ENCODE measurements at places on chromosomes 1 and 21.

DNA sequence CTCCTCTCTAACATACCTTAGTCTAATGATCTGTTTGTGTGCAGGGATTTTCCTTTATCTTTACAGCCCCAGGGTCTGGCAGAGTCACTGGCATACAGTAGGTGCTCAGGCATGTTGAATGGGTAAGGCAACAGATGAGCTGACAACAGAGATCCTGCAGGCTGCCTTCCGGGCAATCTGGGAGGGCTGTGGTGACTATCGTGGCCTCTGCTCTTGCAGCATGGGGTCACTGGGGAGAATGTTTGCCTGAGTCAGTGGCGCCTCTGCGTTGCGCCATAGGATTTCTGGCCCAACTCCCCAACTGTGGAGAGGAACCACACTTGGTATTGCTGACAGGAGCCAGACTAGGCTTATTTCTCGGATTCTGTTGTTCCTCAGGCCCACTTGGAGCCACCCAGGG is 93.8 kb downstream of the LAMC2 start:
- no peak for DNase-seq

- no peak for DNase-seq
Measured at GRCh38 chr1:228372183-228373003, 34.2 kb downstream of the TRIM11 start.

DNA sequence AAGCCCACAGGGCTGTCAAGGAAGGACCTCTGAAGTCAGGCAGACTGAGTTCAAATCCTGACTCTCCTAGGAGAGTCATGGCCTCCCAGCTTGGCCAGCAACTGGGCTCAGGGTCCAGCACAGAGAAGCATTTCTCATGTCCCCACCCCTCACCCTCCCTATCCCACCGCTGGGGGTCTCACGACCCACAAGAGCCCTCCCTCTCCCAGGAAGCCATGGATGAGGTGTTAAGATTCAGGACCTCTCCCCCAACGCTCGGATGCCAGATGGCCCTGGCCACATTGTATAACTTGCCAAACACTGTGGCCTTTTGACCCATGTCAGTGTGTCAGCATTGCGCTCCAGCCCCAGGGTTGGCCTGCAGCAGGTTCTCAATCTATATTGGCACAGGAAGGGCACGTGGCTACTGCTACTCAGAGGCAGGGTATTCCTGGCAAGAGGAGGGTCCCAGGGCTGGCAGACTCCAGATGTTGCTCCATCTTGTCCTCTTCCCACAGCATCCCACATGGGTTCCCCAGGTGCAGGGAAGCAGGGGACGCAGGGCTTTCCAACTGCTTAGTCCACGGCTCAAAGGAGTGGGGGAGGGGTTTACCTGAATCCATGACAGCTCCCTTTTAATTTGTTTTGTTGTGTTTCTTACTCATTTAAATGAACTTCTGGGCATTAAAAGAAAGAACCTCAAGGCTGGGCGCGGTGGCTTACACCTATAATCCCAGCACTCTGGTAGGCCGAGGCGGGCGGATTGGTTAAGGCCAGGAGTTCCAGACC is 10.5 kb downstream of the SLC2A1 start:
- DNase-seq: no peak

GRCh38 chr1:18322368-18323032 is 158.2 kb upstream of the KLHDC7A start:
- DNase-seq: no peak

- no peak for DNase-seq
Measured at GRCh38 chr1:177959811-177960515, 9.9 kb downstream of the SEC16B start.

DNA sequence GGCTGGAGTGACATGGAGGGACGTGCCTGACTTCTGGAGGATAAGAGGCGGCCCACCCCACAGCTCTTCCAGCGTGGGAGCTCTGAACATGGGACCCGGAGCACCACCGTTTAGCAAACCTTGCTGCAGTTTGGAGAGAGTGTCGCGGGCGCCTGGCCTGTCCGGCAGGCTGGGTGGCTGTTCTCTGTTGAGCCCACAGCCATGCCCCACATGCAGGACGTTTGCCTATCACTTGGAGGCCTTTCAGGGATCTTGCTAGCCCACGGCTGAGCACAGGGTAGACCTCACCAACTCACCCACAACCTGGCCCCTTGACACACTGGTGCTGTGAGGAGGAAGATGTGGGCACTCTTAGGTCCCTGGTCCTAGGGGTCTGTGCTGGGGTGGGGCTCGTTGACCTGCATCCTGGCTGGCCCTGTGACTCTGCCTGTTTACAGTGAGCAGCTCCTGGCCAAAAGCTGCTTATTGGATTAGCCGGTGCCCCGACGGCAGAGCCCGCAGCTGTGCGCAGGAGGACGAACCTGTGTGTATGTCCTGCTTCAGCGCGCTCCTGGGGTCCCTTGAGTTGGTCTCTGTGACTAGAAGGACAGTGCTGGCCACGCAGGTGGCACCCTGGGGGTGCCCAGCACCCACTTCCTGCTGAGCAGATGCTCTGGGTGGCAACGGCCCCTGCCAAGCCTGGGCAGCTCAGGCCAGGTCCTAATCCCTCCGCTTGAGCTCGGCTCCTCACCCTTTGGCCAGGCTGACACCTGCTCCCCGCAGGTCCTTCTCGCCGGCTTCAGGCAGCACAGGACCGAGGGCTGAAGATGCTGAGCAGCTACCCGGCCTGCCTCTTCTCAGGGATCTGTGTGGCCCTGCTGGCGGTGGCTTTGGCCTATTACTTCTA is 72.4 kb upstream of the TRAPPC10 start:
- no peak for DNase-seq

Data from stimulated activated CD8-positive, alpha-beta memory T cell treated with anti-CD3 and anti-CD28 coated beads, Interleukin-4, amount 100 ng/mL, for 4 hours (primary cell).